ENCODE measurements at places on chromosomes 11 and 22.

DNA sequence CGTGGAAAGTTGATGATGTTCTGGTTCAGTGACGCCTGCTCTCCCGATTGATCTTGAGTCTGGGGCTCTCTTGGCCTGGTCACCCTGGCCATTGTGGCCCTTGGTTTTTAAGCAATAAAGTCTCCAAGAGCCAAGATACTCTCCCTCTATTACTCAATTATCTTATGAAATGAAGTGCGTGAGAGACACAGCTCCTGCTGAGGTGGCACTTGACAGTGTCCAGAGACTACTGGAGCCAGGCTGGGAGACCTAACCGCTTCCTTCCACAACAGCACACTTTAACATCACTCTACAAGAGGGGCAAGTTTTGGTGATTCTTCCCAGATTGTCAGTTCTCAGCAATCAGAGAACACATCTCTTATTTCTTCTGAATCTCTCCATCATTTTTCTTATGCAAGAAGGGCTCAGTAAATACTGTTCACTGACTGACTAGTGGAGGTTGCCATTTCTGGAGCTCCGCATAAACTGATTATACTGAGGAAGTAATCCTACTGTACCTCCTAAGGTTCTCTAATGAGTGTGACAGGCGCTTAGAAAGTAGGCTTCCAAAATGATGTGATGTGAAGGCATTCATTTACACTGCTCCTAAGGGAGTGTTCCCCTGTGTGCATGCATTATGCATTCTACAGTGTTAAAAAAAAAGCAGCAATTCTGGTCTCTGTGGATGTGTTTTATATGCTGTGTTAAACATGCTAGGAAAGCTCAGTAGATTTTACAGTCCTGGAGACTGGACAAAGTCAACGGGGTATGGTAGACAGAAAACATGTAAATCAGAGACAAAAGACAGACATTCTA lies 968.0 kb downstream of the OPCML start:
- no peak for DNase-seq

DNA sequence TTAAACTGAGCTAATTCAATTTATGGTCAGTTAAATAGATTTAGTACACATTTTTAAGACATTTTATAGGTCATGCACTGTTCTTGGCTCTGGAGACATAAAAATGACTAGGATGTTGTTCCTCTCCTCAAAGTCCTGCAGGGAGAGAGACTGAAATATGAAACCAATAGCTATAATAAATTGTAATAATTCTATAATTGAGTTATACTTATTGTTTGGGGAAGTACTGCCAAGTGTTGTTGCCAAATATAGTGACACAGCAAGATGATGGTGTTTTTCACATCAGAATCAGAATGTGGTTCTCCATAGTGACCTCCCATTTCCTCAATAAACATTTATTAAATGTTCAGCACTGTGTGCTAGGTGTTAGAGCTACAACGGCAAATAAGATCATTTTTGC lies 470.6 kb downstream of the NTM start:
- DNase-seq, result peak; percentile 13

DNA sequence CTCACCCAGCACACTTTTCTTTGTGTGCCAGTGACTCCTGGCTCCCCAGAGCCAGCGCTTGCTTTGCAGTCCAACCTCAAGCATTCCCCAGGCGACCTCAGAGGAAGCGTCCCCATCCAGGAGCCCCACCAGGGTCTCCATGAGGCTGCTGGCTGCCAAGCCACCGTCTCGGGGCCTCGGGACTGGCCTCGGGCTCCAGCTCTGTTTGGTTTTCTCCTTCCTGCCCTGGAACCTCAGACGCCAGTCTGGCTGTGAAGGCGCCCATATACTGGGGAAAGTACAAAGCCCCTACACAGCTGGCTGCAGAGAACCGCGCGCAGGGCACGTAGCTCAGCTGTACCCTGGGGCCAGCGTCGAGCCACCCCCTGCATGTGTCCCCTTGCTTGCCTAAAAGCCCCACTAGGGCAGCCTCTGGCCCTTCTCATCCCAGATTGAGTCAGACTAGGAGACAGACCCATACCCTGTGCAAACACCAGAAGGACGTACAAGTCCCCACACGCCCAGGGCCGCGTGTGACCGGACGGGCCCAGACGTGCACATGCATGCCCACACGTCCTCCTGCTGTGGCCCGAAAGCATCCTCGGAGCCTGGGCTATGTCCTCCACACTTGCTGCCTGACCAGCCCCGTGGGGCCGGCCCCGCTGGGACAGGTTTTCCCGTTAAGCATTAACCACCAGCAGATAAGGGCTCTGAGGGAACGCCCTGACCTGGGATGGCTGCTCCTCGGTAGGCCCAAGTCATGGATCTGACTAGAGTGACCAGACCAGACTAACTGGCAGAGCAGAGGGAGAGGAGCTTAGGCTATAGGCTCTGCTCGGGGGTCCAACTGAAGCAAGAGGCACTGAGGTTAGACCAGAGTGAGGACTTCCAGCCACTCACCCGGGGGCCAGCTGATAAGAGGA lies 4.2 kb upstream of the SYT8 start:
- no peak for DNase-seq

GRCh38 chr22:47190957-47191670 lies 428.7 kb downstream of the TBC1D22A start:
- no peak for DNase-seq

- DNase-seq, result no peak
Measured at GRCh38 chr22:46640293-46641055, 20.3 kb downstream of the GRAMD4 start.

DNA sequence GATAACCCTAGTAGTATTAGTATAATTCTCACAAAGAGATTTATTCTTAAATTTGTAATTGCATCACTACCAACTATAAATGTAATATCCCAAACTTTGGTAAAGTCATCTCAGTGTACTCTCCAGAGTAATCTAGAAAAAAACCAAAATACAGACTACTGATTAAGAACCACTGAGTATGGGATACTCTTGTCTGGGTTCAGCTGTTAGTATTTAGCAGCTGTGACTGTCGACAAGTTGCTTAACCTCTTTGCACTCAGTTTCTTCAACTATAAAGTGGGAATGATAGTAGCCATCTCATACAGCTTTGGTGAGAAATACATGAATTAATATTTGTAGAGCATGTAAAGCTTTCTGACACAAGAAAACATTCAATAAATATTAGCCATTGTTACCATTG lies 35.3 kb downstream of the C11orf65 start:
- no peak for DNase-seq

All from adipocyte (in vitro differentiated cells).